Psoas muscle (tissue), 8 donors: ENCODE measurements at places on chromosomes 7 and 10.

DNA sequence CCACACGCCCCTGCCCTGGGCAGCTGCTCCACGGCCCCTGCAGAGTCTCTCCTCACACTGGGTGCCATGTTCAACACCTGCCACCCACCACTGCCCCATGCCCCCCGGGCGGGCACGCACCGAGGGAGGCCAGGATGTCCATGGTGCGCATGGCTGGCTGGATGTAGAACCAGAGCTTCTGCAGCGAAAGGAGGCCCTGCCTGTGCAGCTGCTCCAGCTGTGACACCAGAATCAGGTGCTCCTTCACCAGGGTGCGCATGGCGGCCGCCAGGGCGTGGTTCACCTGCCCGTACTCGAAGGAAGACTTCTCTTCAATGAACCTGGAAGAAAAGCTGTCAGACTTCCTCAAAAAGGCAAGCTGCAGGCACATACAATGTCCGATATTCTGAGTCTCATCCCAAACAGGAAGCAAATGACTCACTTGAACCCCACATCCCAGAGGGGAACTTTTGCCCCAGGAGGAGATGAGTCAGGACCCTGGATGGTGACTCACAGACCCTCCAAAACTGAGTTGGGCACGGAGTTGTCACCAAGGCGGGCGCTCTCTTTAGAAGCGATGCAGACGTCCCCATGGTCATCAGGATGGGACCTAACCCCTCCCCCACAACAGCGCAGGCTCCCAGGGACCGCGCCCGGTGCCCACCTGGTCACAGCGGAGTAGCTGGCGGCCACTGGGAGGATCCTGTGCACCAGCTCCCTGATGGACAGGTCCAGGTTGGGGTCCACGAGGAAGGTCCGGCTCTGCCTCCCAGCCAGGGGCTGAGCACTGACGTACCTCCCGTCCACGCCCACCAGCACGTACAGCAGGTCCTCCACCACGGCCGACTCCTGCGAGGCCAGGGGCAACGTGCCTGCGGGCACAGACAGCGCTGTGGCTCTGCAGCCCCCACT, 15.5 kb downstream of the TUBGCP2 start:
- no peak overlapping the region for H3K27ac ChIP-seq
- no peaks in the 10 kb centered on the region for H3K4me1 ChIP-seq
- H3K4me3 ChIP-seq, result no peak overlapping the region

- no peaks in the 10 kb centered on the region for H3K4me1 ChIP-seq
- H3K36me3 ChIP-seq, result no peaks in the 10 kb centered on the region
- H3K4me3 ChIP-seq, result no peak overlapping the region
- no peak overlapping the region for H3K27ac ChIP-seq
- DNase-seq, result no peak
- no peaks in the 10 kb centered on the region for H3K27me3 ChIP-seq
Observed at GRCh38 chr10:121043124-121043849, 192.1 kb downstream of the WDR11 start.

DNA sequence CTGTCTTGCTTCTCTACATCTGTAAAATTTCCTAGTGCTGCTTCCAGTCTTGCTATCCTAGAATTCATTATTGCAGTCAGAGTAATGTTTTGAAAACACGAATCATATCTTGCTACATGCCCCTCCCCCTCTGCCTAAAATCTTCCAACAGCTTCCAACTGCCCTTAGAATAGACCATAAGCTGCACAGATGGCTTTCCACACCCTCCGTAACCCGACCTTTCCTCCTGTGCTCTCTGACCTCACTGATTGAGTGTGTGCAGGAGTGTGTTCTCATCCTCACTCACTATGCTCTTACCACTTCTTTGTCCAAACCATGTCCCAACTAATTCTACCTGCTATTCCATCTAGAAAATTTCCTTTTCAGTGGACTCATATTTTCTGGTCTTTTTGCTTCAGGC, 121.2 kb upstream of the ANKRD1 start:
- H3K4me1 ChIP-seq, result peaks cover 11% of the 10 kb centered on the region
- H3K27me3 ChIP-seq, result no peaks in the 10 kb centered on the region
- H3K27ac ChIP-seq, result no peak overlapping the region
- no peak overlapping the region for H3K4me3 ChIP-seq
- no peak for DNase-seq

- no peak overlapping the region for H3K4me3 ChIP-seq
- H3K36me3 ChIP-seq, result peaks cover 18% of the 10 kb centered on the region
- DNase-seq, result no peak
- no peaks in the 10 kb centered on the region for H3K27me3 ChIP-seq
- H3K4me1 ChIP-seq, result no peaks in the 10 kb centered on the region
Observed at GRCh38 chr10:72855790-72856189, 37.7 kb upstream of the OIT3 start.

DNA sequence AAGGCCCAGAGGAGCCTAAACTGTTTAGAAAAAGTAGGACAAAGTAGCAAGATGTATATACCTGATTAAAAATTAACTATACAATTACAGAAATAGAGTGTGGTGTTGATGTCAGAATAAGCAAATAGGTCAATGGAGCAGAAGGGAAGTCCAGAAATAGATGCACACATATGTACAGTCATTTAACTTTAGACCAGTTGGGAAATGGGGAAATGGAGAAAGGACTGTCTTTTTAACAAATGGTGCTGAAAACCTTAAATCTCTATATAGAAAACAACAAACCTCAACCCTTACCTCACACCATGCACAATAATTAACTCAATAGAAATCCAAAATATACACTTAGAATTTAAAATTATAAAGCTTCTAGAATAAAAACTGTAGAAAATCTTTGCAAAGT, 72.2 kb downstream of the CH25H start:
- no peaks in the 10 kb centered on the region for H3K27me3 ChIP-seq
- H3K36me3 ChIP-seq, result no peaks in the 10 kb centered on the region
- no peak overlapping the region for H3K27ac ChIP-seq
- no peak for DNase-seq
- H3K4me1 ChIP-seq, result no peaks in the 10 kb centered on the region

- peak overlapping the region; percentile 89 for H3K27ac ChIP-seq
- H3K27me3 ChIP-seq, result no peaks in the 10 kb centered on the region
- H3K4me3 ChIP-seq, result no peak overlapping the region
- H3K4me1 ChIP-seq, result peaks cover 27% of the 10 kb centered on the region
- DNase-seq, result no peak
Observed at GRCh38 chr10:103231047-103231551, 14.6 kb upstream of the RPEL1 start.

DNA sequence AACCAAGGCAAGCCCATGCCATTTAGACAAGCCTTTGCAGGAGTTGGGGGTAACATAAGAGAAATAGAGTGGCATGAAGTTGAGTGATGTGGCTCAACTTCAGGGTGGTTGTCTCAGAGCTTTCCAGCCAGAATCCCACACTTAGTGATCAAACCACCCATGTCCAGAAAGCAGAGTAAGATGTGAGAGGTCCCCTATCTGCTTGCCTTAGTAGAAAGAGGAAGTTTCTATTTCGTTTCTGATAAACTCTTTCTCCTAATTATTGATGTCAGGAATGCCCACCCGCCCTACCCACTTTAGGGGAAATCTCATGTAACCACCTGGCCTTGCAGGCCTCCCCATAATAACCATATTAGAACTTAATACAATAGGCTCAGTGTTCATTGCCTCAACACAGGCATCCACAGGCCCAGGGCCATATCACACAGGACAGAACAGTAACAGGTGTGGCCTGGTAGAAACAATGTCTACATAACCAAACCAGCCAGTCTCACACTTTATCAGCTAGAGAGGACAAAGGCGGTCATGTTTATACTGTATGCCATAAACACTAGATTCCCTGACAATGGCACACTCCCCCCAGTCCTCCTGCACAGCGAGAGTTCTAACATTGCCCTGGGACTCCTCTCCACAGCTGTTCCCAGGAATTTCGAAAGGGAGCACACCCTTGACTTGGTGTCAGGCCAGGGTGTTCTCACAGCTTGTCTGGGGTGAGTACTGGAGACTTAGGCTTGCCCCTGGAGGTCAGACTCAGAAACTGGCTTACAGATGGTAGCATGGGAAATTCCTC, 364.4 kb downstream of the CXCL12 start:
- no peak overlapping the region for H3K27ac ChIP-seq
- no peaks in the 10 kb centered on the region for H3K4me1 ChIP-seq
- H3K4me3 ChIP-seq, result no peak overlapping the region
- H3K27me3 ChIP-seq, result no peaks in the 10 kb centered on the region

DNA sequence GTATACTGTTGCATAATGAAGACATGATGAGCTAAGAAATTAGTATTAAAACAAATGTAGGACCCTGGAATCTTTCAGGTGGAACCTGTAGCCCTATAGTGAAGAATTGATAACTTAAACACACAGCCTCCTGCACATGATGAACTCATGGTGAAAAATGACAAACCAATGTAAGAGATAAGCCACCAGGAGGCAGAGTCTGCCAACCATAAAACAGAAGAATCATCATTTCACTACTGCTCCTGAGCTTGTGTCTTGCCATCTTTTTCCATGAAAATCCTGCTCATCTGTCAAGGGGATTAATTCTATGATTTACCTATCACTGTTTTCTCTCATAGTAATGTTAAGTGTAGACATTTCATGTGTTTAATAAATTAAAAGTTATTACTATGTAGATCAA, 363.9 kb downstream of the MALRD1 start:
- DNase-seq, result no peak
- no peaks in the 10 kb centered on the region for H3K4me1 ChIP-seq
- H3K27ac ChIP-seq, result no peak overlapping the region
- H3K36me3 ChIP-seq, result no peaks in the 10 kb centered on the region
- H3K4me3 ChIP-seq, result no peak overlapping the region

GRCh38 chr10:1366322-1366691, 310.1 kb downstream of the WDR37 start:
- no peak for DNase-seq
- no peaks in the 10 kb centered on the region for H3K4me1 ChIP-seq
- no peaks in the 10 kb centered on the region for H3K27me3 ChIP-seq
- no peaks in the 10 kb centered on the region for H3K36me3 ChIP-seq
- H3K27ac ChIP-seq, result no peak overlapping the region
- H3K4me3 ChIP-seq, result no peak overlapping the region

GRCh38 chr10:95988702-95989101, 54.7 kb upstream of the CCNJ start:
- no peaks in the 10 kb centered on the region for H3K27me3 ChIP-seq
- H3K36me3 ChIP-seq, result no peaks in the 10 kb centered on the region
- no peak overlapping the region for H3K4me3 ChIP-seq
- H3K4me1 ChIP-seq, result no peaks in the 10 kb centered on the region

- peaks cover 3% of the 10 kb centered on the region for H3K4me1 ChIP-seq
- H3K27ac ChIP-seq, result no peak overlapping the region
- no peak for DNase-seq
- H3K4me3 ChIP-seq, result no peak overlapping the region
- H3K27me3 ChIP-seq, result no peaks in the 10 kb centered on the region
- peaks cover 100% of the 10 kb centered on the region for H3K36me3 ChIP-seq
Observed at GRCh38 chr7:87193912-87194311, 25.6 kb downstream of the TMEM243 start.

GRCh38 chr7:154872811-154873499, 130.0 kb downstream of the PAXIP1 start:
- no peak overlapping the region for H3K27ac ChIP-seq
- no peak for DNase-seq
- H3K4me1 ChIP-seq, result no peaks in the 10 kb centered on the region
- H3K36me3 ChIP-seq, result no peaks in the 10 kb centered on the region

- no peak overlapping the region for H3K27ac ChIP-seq
- H3K36me3 ChIP-seq, result no peaks in the 10 kb centered on the region
- no peak for DNase-seq
Observed at GRCh38 chr10:83824099-83824498, 315.2 kb upstream of the GHITM start.

GRCh38 chr7:113715262-113715661, 203.5 kb downstream of the PPP1R3A start:
- H3K4me1 ChIP-seq, result peaks cover 12% of the 10 kb centered on the region
- H3K4me3 ChIP-seq, result no peak overlapping the region
- no peaks in the 10 kb centered on the region for H3K27me3 ChIP-seq
- no peak for DNase-seq

DNA sequence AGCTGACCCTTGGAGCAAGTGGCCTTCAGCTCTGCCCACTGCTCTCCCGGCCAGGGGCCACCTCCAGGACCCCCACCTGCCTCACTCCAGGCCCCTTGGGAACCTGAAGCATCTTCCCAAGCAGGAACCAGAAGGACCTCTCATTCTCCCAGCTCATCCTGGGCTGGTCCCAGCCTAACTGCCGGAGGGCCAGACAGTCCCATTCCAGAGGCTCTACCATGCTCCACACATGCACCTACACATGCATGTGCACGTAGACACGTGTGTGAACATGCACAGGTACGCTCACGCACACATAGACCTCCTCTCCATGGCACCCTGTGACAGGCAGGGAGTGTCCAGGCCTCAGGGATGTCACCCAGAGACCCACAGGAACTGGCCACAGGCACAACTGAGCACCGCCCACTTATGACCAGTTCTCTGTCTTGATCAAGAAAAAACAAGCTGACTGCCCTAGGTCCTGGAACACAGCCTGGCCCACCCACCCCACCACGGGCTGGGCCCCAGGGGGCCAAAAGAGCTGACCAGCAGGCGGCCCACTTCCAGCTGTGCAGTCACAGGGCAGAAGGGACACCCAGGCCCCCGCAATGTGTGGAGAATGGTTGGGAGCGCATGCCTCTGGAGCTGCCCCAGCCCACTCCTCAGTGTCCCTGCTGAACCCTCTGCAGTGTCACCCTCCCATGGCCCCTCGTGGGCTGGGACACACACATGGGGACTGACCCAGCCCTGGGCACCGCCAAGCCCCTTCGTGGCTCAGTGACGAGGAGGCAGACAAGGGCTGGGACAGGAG, 43.4 kb downstream of the CAMK2B start:
- H3K27me3 ChIP-seq, result no peaks in the 10 kb centered on the region
- H3K36me3 ChIP-seq, result no peaks in the 10 kb centered on the region
- no peak overlapping the region for H3K4me3 ChIP-seq
- peaks cover 71% of the 10 kb centered on the region for H3K4me1 ChIP-seq
- H3K27ac ChIP-seq, result peak overlapping the region; percentile 95

GRCh38 chr10:109317746-109318366, 605.5 kb downstream of the XPNPEP1 start:
- no peaks in the 10 kb centered on the region for H3K4me1 ChIP-seq
- no peaks in the 10 kb centered on the region for H3K36me3 ChIP-seq
- H3K27ac ChIP-seq, result no peak overlapping the region
- no peak overlapping the region for H3K4me3 ChIP-seq
- no peaks in the 10 kb centered on the region for H3K27me3 ChIP-seq

DNA sequence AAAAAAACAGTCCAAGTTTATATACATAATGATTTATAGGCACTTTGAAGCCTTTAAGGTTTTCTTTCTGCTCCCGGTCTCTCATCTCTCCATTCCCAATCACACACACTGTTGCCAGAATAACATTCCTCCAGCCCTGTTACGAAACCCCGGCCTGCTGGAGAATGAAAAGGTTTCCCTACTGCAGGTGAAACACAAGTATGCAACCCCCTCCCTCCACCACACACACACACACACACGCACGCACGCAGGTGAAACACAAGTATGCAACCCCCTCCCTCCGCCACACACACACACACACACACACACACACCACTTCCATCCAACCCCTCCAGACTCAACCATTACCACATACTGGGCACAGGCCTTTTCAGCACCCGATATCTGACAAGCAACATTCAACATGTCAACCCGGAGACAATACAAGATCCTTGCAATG, 87.5 kb downstream of the PARD3 start:
- no peak for DNase-seq
- no peak overlapping the region for H3K27ac ChIP-seq
- H3K4me1 ChIP-seq, result peaks cover 56% of the 10 kb centered on the region
- no peak overlapping the region for H3K4me3 ChIP-seq

- DNase-seq, result no peak
- no peaks in the 10 kb centered on the region for H3K27me3 ChIP-seq
- no peak overlapping the region for H3K27ac ChIP-seq
Observed at GRCh38 chr10:50420196-50420595, 168.9 kb upstream of the ASAH2 start.
